ENCODE measurements at places on chromosomes 12 and 14. TPM values are rescaled to one million over a fixed set of nuclear protein-coding genes. Genes with fewer than 3 reads are reported as not detected.

Gene CARMIL3
- total RNA-seq: 0.11 TPM

Gene DBX2
- not detected for total RNA-seq

DNA sequence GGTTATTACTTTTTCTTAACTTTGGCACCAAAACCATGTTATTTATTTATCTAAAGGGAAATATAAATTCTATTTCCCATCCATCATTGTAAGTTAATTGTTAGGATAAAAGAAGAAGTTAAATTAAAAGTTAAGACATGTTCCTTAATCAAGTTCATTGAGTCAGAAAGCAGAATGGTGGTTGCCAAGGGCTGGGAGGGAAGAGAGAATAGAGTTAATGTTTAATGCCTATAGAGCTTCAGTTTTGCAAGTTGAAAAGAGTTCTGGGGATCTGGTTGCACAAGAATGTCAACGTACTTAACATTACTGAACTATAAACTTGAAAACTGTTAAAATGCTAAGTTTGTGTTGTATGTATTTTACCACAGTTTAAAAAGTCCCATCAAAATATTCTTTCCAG, 63.2 kb upstream of the NR2C1 start:
- DNase-seq: no peak

GRCh38 chr12:12029653-12030052, 41.1 kb upstream of the BCL2L14 start:
- DNase-seq: no peak

GRCh38 chr12:12267742-12268200, 927 bp upstream of the LRP6 start:
- no peak for DNase-seq

Measured in K562 (cell line).